ENCODE measurements at places on chromosomes 12 and 14. TPM values are rescaled to one million over a fixed set of nuclear protein-coding genes. Genes with fewer than 3 reads are reported as not detected.

DNA sequence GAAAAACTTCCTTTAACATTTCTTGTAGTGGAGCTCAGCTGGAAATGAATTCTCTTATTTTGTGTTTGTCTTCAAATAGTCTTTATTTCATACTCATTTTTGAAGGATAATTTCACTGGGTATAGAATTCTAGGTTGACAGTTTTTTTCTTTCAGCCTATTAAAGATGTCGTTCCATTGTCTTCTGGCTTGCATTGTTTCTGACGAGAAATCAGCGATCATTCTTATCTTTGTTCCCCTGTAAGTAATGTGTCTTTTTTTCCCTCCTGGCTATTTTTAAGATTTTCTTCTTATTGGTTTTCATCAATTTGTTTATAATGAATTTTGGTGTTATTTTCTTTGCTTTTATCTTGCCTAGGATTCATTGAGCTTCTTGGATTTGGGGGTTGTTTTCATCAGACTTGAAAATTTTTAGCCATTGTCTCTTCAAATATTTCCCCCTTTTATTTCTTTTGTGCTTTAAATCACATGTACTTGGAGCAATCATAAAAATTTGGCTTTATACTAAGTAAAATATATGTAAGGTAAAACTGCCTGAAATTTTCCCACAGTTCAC lies 89.4 kb downstream of the UNC79 start:
- H3K4me1 ChIP-seq = no peaks in the 10 kb centered on the region
- no peak overlapping the region for H3K27ac ChIP-seq
- H3K36me3 ChIP-seq = no peaks in the 10 kb centered on the region
- no peak overlapping the region for H3K4me3 ChIP-seq

Gene KRT6A
- 55.9 TPM for total RNA-seq

Gene RTL1
- not detected for total RNA-seq

DNA sequence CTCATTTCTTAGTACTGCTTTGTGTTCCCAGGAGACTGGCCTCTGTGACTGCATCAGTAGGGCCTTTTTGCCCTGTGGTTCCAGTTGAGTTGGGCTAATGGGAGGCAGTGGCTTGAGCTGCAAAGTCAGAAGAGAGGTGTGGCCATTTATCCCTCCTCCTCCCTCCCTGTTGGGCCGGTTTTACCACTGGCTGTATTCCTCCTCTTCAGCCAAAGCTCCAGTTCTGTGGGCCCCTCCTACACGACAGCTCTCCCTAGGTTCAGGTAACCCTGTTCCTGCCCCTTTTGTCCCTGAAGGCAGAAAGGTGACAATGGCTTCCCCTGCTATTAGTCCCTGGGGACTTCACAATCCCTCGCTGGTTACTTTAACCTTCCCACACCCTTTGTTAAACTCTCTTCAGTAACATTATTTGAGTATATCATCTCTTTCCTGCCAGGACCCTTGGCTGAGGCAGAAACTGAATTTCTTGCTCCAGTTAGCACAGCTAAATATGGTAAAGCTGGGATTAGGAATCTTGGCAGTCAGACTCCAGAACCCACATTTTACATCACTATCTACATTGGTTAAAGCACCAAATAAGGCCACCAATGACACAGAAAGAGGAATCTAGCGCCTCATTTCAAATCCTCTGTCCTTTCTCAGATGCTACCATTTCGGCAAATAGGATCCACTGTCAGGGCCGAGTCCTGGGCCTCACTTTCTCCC lies 121.9 kb upstream of the SLC35F4 start:
- no peak overlapping the region for H3K4me3 ChIP-seq
- H3K27ac ChIP-seq = no peak overlapping the region
- H3K27me3 ChIP-seq = peaks cover 41% of the 10 kb centered on the region
- no peaks in the 10 kb centered on the region for H3K4me1 ChIP-seq
- no peak for DNase-seq

DNA sequence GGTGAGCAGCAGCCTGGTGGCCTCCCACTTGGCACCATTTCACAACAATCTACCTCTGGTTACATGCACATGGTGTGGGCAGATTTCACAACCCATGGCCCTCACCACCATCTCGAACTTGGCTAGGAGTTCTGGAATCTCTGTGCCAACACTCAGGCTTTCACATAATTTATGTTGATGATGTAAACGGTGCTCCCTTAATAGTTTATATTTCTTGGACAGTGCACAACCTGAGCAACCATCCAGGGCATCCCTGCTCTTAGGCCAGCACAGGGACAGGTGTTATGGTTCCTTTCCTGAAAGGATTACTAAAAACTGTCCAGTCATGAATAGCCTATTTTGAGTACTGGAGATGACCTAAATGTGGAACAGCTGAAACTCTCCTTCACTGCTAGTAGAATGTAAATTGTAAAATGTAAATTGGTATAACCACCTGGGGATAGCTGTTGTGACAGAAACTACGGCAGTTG lies 28.6 kb downstream of the ABCB9 start:
- H3K36me3 ChIP-seq = no peaks in the 10 kb centered on the region
- H3K27ac ChIP-seq = no peak overlapping the region
- peaks cover 17% of the 10 kb centered on the region for H3K4me1 ChIP-seq
- no peaks in the 10 kb centered on the region for H3K27me3 ChIP-seq
- H3K4me3 ChIP-seq = no peak overlapping the region
